ENCODE measurements at places on chromosomes 1 and 21. TPM values are rescaled to one million over a fixed set of nuclear protein-coding genes. Genes with fewer than 3 reads are reported as not detected.
A peak's percentile ranks its signal among the peaks of the same experiment; 100 is the strongest.

DNA sequence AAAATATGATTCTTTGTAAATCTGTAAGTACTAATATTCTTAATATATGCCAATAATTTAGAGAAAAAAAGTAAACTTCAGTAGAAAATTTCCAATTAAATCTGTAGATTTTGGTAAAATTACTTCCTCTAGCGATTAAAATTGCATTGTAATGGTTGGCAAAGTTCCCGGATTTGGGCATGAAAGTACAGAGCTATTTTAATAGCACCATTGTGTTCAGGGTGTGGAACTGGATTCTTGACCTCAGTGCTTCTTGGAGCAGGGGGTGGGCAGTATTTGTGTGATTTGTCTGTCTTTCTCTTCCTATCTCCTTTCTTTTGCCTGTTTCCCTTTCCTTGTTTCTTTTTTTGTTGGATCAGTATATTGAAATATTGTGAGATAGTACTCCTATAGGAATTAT is 72.1 kb downstream of the DNM3 start:
- no peaks in the 10 kb centered on the region for H3K27me3 ChIP-seq
- H3K4me3 ChIP-seq, result peak overlapping the region; percentile 36

DNA sequence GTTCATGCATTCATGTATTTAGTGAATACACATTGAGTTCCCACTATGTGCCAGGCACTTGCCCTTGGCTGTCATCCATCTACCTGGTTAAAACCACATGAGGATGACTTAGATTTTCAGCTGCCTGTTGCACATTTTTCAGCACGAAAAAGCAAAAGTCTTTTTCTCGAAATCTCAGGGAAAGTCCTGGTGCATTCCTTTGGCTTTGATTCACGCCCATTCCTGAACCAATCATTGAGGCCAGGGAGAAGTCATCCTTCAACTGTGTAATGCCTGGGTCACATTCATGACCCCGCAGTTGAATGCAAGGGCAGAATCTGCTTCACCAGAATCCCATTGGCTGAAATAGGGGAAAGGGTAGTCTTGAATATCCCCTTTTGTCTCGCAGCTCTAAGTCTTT is 84.4 kb downstream of the RNF220 start:
- H3K27ac ChIP-seq, result no peak overlapping the region
- H3K4me3 ChIP-seq, result no peak overlapping the region
- no peaks in the 10 kb centered on the region for H3K36me3 ChIP-seq

DNA sequence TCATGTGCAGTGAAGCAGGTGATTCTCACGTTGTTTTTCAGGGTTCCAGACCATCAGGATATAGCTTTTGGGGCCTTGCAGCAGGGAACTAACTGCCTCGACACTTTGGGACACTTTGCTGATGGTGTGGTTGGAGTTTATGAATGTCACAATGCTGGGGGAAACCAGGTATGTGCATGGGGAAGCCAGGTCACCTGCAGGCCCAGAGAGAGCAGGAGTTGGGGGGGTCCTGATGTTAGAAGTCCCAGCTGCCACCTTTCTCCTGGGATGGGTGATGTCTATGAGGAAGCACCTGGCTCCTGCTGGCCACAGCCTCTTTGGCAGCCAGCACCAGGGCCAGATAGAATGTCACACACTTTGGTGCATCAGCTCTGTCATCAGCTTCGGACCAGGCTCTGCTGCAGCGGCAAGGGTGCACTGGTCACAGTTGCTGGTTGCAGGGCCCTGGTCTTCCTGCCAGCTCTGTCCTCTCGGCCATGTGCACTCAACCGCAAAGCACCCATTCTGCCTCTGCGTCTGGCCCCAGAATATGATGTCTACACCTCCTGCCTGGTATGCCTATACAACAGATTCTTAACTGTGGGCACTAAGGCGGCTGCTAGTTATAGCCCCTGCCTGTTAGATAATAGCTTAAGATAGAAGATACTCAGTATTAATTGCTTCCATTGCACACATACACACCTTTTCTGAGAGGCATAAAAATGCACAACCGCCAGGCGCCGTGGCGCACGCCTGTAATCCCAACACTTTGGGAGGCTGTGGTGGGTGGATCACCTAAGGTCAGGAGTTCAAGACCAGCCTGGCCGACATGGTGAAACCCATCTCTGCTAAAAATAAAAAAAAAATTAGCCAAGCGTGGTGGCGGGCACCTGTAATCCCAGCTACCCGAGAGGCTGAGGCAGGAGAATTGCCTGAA is 160.7 kb downstream of the PGBD5 start:
- no peaks in the 10 kb centered on the region for H3K27me3 ChIP-seq
- no peaks in the 10 kb centered on the region for H3K36me3 ChIP-seq
- no peak overlapping the region for H3K4me3 ChIP-seq

- H3K36me3 ChIP-seq, result no peaks in the 10 kb centered on the region
- H3K27me3 ChIP-seq, result no peaks in the 10 kb centered on the region
- no peak for DNase-seq
- H3K4me3 ChIP-seq, result no peak overlapping the region
Measured at GRCh38 chr21:45931397-45931969, 50.1 kb upstream of the COL6A1 start.

- no peak for DNase-seq
- peaks cover 11% of the 10 kb centered on the region for H3K27me3 ChIP-seq
- H3K36me3 ChIP-seq, result no peaks in the 10 kb centered on the region
Measured at GRCh38 chr1:31718327-31718897, 14.6 kb upstream of the COL16A1 start.

DNA sequence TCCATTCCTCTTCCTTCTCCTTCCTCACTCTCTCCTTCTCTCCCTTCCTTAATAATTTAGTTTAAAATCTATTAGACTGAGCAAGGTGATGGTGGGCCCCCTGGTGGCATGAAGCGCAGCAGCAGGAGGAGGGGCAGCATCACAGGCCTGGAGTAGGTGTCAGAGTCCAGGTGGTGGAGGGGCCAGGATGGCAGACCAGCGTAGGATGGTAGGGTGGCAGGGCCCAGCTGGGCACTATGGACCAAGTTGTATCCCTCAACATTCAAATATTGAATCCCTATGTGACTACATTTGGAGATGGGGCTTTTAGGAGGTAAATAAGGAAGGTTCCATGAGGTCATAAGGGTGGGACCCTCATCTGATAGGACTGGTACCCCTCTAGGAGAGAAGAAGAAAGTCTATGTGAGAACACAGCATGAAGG is 61.0 kb downstream of the WDR4 start:
- H3K4me1 ChIP-seq, result no peaks in the 10 kb centered on the region
- no peaks in the 10 kb centered on the region for H3K27me3 ChIP-seq
- DNase-seq, result peak; percentile 33
- H3K36me3 ChIP-seq, result no peaks in the 10 kb centered on the region
- H3K4me3 ChIP-seq, result no peak overlapping the region

DNA sequence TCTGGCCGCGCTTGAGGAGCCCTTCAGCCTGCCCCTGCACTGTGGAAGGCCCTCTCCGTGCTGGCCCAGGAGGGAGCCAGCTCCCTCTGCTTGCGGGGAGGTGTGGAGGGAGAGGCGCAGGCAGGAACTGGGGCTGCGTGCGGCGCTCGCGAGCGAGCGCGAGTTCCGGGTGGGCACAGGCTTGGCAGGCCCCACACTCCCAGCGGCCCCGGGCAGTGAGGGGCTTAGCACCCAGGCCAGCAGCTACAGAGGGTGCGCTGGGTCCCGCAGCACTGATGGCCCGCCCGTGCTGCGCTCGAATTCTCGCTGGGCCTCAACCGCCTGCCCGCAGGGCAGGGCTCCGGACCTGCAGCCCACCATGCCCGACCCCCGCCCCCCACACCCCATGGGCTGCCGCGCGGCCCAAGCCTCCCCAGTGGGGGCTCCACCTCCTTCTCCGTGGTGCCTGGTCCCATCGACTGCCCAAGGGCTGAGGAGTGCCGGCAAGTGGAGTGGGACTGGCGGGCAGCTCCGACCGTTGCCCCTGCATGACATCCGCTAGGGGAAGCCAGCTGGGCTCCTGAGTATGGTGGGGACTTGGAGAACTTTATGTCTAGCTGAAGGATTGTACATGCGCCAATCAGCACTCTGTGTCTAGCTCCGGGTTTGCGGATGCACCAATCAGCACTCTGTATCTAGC is 46.0 kb downstream of the COL24A1 start:
- no peak overlapping the region for H3K4me3 ChIP-seq
- no peaks in the 10 kb centered on the region for H3K36me3 ChIP-seq
- no peaks in the 10 kb centered on the region for H3K4me1 ChIP-seq
- no peaks in the 10 kb centered on the region for H3K27me3 ChIP-seq
- no peak overlapping the region for H3K27ac ChIP-seq

DNA sequence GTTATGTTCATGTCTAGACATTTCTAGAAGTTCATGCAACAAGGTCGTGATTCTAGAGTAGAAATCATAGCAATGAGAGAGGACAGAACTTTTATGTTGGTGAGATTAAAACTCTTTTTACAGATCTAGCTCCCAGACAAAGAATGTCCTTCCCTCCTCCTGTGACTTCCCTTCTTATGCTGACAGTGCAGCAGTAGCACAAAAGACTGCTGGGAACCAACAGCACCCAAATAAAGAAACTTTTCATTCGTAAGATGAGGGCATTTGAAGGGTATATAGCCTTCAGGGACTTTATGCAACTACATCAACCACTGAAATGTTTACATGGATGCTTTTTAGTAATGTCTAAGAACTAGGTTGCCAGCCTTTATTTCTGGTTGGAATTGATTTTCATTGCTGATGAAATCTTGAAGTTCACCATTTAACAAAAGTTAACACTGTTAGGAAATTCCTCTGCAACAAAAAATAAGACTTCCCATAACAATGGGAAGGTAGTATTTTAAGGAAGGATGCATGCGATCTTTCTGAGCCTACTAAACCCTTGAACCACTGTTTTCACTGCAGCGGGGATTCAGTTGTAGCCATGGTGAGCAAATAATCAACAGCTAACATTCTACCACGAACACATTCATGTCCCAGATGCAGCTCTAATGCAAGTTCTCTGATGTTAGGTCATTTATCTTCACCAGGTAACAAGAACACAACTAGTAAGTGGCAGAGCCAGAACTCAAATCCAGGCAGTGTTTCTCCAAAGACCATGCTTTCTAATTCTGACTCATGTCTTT is 672.8 kb downstream of the PTPRC start:
- H3K4me3 ChIP-seq, result no peak overlapping the region
- no peak for DNase-seq
- H3K36me3 ChIP-seq, result no peaks in the 10 kb centered on the region

- no peaks in the 10 kb centered on the region for H3K27me3 ChIP-seq
- H3K27ac ChIP-seq, result no peak overlapping the region
- H3K36me3 ChIP-seq, result no peaks in the 10 kb centered on the region
- H3K4me3 ChIP-seq, result no peak overlapping the region
Measured at GRCh38 chr1:158422212-158422611, 3.8 kb downstream of the OR10K2 start.

DNA sequence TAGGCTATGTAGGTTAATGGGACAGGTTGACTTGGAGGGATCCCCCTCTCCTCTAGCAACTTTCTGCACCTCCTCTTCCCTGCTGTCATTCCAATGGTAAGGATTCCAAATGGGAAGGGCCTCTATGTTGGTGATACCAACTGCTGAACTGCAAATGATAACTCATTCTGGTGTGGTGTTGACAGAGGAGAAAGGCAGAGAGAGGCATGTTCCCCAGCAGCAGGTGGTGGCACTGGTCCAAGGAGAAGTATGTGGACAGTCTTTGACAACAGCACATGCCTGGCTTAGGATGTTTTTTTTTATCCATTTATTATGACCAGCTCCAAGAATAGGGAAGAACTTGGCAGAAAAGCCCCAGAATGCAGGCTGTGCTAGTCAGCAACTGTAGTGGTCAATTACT is 19.6 kb upstream of the SPAG17 start:
- H3K27me3 ChIP-seq, result no peaks in the 10 kb centered on the region
- H3K4me3 ChIP-seq, result no peak overlapping the region

DNA sequence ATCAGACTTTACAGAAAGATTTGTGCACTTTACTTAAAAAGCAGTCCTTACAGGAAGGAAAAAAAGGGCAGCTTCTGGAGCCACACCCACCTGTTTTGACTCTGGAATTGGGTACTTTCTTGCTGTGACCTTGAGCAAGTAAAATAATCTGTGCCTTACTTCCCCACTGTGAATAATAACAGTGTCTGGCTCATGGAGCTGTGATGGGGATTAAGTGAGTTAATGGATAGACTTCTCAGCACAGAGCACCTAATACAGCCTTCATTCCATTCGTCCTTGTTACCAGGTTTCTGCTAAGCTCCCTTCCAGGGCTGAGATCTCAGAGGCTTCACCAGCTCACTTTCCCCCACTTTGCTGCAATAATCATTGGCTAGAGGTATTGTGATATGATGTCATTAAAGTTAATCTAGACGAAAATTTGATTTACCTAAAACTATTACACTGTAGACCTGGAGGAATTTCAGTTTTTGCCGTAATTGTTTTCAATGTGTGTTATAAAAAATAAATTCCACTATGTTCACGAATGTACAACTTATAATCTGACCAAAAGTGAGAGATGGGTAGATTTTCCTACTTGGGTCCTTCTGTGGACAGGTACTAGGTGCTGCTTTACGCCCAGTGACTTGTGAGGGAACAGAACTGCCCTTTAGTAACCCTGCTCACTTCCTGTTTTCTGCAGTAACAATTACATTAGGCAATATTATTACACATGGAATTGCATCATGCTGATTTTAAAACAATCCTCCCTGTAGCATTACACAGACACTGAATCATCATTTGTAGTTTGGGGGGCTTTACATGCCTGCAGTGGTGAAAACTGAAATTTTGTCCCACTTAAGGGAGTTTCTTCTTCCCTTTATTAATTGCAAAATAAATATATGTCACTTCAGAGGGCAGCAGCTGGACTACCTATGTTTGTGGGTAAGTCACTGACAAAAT is 19.7 kb upstream of the ABCG1 start:
- no peak overlapping the region for H3K27ac ChIP-seq
- peaks cover 9% of the 10 kb centered on the region for H3K4me1 ChIP-seq
- no peaks in the 10 kb centered on the region for H3K36me3 ChIP-seq
- DNase-seq, result no peak
- H3K27me3 ChIP-seq, result no peaks in the 10 kb centered on the region
- H3K4me3 ChIP-seq, result no peak overlapping the region

DNA sequence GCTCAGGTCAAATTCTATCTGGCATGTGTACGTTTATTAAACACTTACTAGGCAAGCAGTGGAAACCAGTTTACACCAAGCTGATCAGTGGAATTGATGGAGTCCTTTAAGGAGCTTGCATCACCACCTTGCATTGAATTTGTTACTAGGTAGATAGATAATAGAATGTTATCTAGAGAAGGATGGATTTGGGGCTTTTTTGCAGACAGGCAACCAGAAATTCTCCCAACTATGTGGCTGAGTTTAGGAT is 44.9 kb downstream of the HHAT start:
- H3K27me3 ChIP-seq, result no peaks in the 10 kb centered on the region
- no peak for DNase-seq
- H3K36me3 ChIP-seq, result no peaks in the 10 kb centered on the region
- H3K4me3 ChIP-seq, result no peak overlapping the region
- peak overlapping the region; percentile 23 for H3K27ac ChIP-seq

DNA sequence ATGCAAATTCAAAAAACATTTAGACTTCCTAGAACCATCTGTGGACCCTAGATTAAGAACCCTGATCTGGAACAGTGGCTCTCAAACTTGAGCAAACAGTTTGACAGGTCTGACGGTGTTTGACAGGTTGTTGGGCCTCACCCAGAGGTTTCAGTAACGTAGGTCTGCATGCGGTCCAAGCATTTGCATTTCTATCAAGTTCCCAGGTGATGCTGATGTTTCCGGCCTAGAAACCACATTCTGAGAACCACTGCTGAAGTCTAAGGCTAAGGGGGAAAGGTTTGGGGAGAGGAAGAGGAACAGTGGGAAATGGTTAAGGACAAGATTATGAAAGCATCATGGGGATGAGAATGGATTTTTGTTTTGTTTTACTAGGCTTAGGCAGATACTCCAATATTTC is 48.6 kb downstream of the MDM4 start:
- H3K27ac ChIP-seq, result no peak overlapping the region
- no peaks in the 10 kb centered on the region for H3K27me3 ChIP-seq

The PADI3 gene
- total RNA-seq, result 0.93 TPM

The KCNT2 gene
- total RNA-seq, result not detected

The LCE1C gene
- total RNA-seq, result not detected
